Left hindlimb (tissue), 1 donor: ENCODE measurements at places on chromosomes 6 and 20.

- no peak for DNase-seq
These were observed 35.8 kb upstream of the SHLD1 start for GRCh38 chr20:5714261-5715041.

DNA sequence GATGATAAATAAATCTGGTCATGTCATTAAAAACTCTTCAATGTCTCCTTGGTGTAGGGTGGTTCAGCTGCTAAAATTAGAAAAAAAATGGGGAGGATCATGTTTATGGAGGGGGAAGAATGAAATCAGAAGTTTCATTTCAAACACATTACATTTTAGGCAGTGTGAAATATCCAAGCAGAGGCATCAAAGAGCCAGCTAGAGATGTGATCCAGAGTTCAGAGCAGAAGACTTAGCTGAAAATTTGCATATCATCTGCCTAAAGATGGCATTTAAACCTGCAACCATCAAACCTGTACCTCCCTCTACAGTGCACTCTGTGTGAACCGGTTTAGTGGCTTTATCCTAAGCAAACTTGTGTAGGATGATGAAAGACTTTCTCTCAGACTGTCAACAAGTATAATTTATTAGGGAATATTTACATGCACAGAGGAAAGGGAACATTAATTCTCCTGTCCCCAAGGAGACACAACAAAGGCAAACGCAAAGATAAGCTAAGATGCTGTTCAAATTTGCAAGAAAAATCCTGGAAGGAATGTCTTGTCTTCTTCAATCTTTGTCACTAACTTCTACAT, 84.8 kb upstream of the PLEKHG1 start:
- no peak for DNase-seq

- no peak for DNase-seq
These were observed 48.9 kb downstream of the NOL4L start for GRCh38 chr20:32535953-32536823.

DNA sequence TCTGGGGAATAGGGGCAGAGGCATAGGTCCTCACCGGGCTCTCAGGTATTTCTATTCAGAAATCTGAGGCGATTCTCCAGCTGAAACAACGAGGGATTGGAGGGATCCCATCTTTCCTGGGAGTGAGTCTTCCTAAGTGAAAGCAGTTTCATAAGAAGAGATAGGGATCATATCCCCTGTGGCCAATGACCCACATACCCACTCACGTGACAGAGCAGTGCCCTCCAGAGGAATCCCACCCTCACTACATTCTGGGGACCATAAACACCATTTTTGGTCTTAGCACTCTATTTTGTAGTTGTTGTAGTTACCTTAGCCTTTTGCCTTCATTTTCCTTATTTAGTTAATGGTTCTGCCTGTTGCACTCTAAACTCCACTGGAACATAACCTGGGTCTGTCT, 121.1 kb downstream of the GPR63 start:
- no peak for DNase-seq

- DNase-seq = no peak
These were observed 18.7 kb downstream of the PTPN1 start for GRCh38 chr20:50528804-50529351.

GRCh38 chr6:128573036-128573435, 52.6 kb upstream of the PTPRK start:
- no peak for DNase-seq

DNA sequence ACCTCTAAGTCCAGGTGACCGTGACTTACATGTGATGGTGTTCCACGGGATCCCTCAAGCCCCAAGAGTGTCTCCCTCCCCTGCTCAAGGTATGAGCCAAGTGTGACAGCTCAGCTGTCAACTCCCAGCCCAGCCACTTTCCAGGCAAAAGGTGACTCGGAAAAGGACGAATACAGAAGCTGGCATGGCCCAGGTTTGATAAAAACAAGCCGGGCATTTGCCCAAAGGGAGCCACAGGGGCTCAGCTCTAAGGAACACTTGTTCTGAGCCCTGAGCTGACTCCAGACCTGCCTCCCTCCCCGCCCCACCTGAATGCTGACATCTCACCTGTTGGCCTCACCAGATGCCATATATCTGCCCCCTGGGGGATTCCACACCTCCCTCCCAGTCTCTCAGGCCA, 43.0 kb upstream of the BPIFA2 start:
- no peak for DNase-seq

DNA sequence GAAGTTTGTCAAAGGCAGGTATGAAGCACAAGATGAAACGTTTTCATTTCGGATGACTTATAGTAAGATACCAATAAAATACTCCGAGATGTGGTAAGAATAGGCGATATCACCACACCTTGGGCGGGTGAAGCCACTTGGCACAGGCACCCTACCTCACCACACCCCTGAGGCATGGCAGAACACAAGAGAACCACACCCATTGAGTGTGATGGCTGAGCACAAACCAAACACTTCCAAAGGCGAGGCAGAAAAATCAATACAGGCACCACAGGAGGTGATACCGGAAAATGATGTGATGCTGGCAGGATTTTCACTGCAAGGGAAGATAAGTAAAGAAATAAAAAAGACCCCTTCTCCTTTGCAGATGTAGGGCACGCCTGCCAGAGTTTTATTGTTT, 332.9 kb upstream of the PRDM1 start:
- DNase-seq = no peak

- no peak for DNase-seq
These were observed 102.0 kb downstream of the PSMB1 start for GRCh38 chr6:170450916-170451761.

DNA sequence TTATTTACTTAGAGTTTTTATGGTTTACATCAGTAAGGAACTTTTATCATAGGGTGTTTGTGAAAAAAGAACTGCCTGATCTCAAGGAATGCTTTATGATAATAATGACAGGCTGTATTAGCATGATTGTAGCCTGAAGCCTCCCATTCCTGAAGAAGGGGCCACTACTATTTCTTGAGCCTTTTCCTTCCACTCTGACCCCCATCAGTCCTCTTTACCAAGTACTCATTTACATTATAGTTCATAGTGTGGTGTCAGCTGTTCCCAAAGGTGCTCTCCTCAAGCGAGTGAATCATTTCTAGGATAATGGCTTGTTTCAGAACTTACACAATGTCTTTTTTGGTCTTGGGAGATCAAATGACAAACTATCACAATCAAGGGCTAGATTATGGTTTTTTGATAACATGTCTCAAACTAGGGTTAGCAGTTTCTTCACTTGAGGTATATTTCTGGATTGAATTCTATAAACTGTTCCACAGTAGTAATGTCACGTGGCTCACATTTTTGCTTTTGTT, 283.6 kb downstream of the CDKAL1 start:
- no peak for DNase-seq

- DNase-seq = no peak
These were observed 3.6 kb downstream of the CLDN20 start for GRCh38 chr6:155267411-155267810.

- no peak for DNase-seq
These were observed 67.8 kb downstream of the SCAND1 start for GRCh38 chr20:35886537-35886936.

DNA sequence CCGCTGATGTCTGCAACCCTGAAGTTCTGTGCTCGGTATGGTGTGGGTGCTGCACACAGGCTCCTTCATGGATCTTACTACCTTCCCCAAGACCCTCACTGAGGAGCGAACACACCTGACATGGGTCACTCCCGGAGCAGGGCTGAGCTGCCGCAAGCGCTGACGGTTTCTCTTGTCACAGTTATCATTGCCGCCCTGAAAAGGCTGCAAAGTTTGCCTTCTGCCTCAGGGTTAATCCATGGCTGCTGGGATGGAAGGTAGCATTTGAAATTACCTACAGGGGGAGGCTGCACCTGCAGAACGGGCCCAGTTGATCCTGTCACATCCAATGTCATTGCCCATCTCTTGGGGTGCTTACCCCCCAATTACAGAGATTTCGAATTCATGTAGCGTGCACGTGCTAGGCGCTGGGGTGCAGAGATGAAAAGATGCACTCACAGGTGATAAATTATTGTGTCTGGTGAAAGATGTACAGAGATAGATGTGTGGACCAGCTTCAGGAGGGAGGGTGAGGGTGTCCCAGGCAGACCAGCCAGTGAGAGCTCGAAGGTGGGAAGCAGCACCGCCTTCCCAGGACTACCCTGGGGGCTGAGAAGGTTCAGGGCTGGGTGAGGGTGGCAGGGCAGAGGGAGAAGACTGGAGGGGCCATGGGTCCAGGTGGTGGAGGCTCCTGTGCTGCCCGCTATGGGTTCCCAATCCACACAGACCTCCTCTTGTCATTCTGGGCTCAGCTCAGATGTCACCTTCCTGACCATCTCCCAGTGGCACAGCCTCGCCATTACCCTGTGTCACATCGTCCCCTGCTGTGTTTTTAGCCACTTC, 120.1 kb downstream of the SYCP2 start:
- DNase-seq = no peak

- DNase-seq = no peak
These were observed 268.8 kb downstream of the KCNQ5 start for GRCh38 chr6:72890671-72891070.

GRCh38 chr6:6915813-6916547, 191.8 kb upstream of the RREB1 start:
- peak; percentile 65 for DNase-seq

DNA sequence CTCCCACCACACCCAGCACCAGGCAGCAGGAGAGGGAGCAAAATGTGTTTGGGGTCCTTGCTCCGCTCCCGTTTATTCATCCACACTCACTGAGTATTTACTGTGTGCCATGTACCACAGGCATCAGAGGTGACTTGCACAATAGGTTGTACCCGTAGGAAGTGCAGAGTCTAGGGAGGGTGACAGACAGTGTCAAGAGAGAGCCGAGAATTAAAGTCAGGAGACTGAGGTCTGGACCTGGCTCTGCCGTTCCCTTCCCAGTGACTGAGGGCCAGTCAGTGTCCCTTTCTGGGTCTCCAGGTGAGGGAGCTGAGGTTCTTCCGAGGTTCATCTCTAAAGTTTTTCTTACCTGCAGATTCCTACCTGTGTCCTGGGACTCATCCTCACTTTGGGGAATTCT, 22.3 kb downstream of the TTBK1 start:
- DNase-seq = no peak

- DNase-seq = no peak
These were observed 178.6 kb downstream of the PDE7B start for GRCh38 chr6:136030131-136030530.

DNA sequence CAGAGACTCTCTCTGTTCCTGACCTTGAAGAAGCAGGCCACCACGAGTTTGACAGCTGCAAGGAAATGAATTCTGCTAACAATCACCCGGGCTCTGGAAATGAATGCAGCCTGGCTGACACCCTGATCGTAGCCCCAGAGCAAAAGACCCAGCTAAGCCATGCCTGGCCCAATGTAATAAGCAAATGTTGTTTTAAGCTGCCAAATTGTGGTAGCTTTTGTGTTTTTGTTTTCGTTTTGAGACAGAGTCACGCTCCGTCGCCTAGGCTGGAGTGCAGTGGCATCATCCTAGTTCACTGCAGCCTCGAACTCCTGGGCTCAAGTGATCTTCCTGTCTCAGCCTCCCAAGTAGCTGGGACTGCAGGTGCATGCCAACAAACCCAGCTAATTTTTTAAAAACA, 3.3 kb upstream of the OXT start:
- DNase-seq = no peak

- DNase-seq = no peak
These were observed 37.6 kb downstream of the LAMP5 start for GRCh38 chr20:9551808-9552550.

DNA sequence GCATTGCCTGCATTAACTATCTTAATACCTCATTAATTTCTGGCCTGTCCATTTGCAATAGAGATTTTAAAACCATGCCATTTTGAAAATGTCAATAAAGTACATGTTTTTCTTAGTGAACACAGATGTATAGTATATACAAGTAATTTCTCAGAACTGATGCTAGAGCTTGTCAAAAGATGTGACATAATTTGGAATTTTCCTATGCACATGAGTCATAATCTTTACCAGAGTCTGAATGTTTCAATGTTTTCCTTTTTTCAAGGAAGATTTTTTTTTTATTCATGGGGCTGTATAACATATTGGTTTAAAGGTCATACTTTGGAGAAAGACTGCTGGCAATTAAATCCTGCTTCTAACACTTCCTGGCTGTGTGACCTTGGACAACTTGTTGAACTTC, 1347.5 kb upstream of the ADGRB3 start:
- DNase-seq = no peak

GRCh38 chr20:44495802-44496481, 20.3 kb downstream of the TTPAL start:
- DNase-seq = no peak

DNA sequence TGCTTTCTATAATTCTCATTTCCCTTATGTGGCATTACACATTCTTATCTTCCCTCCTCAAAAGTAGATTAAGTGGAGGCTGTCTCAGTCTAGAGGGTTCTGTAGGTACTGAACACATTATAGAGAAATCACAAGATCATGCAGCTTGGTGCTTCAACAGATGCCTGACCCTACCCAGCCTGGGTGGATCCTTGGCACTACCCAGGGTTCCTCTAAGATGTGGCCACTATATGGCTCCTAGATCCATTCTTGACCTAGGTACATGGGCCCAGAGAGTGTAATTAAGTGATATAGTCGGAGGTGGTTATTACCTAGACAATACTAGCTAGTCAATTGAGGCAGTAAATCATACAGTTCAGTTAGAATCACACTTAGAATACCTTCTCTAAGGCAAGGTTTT, 213.9 kb downstream of the AKAP7 start:
- DNase-seq = no peak

- DNase-seq = no peak
These were observed 222.2 kb downstream of the LY86 start for GRCh38 chr6:6810727-6811126.

GRCh38 chr6:75204959-75205775, 686 bp downstream of the COL12A1 start:
- peak; percentile 75 for DNase-seq

DNA sequence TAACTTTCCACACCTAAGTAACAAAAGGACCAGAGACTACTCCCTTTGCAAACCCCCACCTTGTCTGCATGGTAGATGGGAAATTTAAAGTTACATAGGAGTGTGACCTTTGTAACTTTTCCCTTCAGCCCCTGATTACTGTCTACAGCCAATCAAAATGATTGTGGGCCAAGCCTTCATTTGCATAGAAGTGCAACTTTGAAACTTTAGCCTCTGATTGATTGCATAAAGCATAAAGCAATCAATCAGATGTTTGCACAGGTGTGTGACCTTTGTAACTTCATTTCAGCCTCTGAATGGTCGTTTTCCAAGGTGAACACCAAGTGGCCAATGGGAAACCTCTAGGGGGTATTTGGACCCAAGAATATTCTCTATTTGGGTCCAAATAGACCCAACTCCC, 46.1 kb downstream of the PRKN start:
- DNase-seq = no peak

GRCh38 chr6:36340618-36341454, 4.1 kb upstream of the BNIP5 start:
- peak; percentile 74 for DNase-seq

DNA sequence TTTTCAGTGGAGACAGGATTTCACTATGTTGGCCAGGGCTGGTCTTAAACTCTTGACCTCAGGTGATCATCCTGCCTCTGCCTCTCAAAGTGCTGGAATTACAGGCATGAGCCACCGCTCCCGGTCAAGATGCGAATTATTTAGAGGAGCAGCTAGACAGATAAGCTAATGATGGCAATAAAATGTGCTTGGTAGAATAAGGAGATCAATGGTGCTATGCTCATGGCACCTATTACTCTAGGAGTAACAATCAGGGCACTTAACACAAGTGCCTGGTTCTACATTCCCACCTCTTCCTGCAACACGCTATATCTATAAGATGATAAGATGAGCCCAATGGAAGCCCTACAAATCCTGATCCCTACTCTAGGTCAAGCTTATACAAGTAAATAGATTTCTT, 61.4 kb upstream of the LOC128125822 start:
- DNase-seq = no peak
